ENCODE measurements at places on chromosomes 2 and 18.

DNA sequence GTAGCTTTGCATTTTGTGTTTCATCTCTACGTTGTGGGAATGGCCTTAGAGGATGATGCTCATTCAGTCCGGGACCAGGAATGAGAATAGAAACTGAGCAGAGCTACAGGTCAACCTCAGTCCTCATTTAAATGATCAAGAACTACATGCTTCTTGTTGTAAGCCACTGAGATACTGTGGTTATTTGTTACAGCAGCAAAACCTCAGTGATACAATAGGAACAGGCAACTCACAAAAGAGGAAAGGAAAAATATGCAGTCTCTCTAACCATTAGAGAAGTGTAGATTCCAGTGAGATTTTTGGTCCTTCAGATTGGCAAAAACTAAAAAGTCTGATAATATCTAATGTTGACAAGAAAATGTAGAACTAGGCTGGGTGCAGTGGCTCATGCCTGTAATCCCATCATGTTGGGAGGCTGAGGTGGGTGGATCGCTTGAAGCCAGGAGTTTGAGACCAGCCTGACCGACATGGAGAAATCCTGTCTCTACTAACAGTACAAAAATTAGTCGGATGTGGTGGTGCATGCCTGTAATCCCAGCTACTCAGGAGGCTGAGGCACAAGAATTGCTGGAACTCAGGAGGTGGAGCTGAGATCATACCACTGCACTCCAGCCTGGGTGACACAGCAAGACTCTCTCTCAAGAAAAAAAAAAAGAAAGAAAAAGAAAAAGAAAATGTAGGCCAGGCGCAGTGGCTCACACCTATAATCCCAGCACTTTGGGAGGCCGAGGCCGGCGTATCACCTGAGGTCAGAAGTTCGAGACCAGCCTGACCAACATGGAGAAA, 13.3 kb downstream of the CHCHD5 start:
- DNase-seq, result no peak

GRCh38 chr18:40355726-40356125, 1599.3 kb upstream of the PIK3C3 start:
- no peak for DNase-seq

GRCh38 chr2:192579965-192580700, 385.4 kb upstream of the TMEFF2 start:
- no peak for DNase-seq

- no peak for DNase-seq
Observed at GRCh38 chr18:62757399-62758010, 42.2 kb downstream of the PHLPP1 start.

DNA sequence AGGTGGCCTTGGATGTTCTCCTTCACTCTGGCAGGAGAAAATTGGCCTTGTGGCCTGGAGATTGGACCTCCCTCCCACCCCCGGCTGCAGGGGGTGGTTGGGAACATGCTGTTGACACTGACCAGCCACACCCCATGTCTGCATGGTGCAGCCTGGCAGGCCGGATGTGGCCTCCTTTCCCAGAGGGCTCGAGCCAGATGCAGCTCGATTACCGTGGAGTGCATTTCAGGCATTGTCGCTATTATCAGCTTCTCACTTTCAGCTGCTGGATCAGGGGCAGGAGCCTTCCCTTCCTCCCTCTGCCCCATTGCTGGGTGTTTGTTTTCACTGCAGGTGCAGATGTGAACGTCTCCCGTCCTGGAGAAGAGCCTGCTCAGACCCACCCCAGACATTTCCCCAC, 211.0 kb upstream of the SIX2 start:
- no peak for DNase-seq

DNA sequence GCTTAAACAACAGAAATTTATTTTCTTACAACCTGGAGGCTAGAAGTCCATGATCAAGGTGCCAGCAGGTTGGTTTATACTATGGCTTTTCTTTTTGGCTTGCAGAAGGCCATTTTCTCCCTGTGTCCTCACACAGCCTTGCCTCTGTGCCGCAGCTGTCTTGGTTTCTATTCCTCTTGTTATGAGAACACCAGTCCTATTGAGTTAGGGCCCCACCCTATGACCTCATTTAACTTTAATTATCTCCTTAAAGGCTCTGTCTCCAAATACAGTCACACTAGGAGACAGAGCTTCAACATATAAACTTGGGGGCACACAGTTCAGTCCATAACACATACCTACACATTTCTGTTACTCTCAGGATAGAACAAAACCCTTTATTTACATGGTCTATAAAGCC, 17.3 kb upstream of the RHOB start:
- no peak for DNase-seq

DNA sequence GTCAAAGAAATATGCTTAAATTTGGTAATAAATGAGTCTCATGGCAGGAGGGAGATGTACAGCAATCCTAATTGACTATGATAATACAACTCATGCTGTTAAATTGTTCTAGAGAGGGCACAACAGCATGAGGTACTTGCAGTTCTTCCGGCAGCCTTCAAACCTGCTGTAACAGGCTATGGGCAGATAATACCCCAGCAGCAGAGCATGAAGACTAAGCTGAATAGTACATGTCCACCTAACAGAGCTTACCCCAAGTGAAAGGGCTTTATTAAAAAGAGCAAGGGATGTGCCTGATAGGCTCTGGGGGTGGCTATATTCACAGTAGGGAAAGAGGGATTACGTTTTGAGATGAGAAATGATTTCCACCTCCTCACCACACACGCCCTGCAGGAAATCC, 28.9 kb downstream of the MRO start:
- DNase-seq, result no peak

DNA sequence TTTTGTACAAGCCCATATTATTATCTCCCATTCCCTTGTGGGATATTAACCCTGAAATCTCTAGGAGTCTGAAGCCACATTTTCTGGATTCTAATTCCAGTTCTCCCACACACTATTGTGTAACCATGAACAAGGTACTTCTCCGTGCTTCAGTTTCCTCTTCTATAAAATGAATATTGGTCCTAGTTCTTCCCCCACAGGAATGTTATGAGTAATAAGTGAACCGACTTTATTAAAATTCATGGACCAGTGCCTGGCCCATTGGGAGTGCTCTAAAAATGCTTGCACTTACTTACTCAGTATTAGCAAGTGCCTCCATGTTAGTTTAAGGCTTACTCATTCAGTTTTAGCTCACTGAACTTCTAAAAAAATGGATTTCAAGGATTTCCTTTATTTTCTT, 1.4 kb upstream of the ACMSD start:
- no peak for DNase-seq

All from activated CD4-positive, alpha-beta T cell treated with anti-CD3 and anti-CD28 coated beads, Interleukin-2, Interleukin-4, amounts not matched to agents 100 ng/mL and 50 ng/mL, durations not matched to agents 16 hours and 8 hours (primary cell).